ENCODE measurements at places on chromosomes 4 and X. TPM values are rescaled to one million over a fixed set of nuclear protein-coding genes. Genes with fewer than 3 reads are reported as not detected.

AKAP4 gene
- not detected for total RNA-seq

SPANXN3 gene
- total RNA-seq: not detected

GRCh38 chrX:120566817-120567216 is 6.1 kb upstream of the CUL4B start:
- no peak for DNase-seq
- no peak overlapping the region for H3K4me3 ChIP-seq
- H3K4me1 ChIP-seq: peaks cover 8% of the 10 kb centered on the region
- H3K27me3 ChIP-seq: no peaks in the 10 kb centered on the region
- H3K36me3 ChIP-seq: no peaks in the 10 kb centered on the region

- H3K27ac ChIP-seq: no peak overlapping the region
- no peaks in the 10 kb centered on the region for H3K27me3 ChIP-seq
- no peak for DNase-seq
- H3K4me3 ChIP-seq: no peak overlapping the region
- no peaks in the 10 kb centered on the region for H3K36me3 ChIP-seq
Observed at GRCh38 chr4:106993827-106994226, 42.3 kb downstream of the DKK2 start.

PTPN13 gene
- total RNA-seq: 42.7 TPM

GRCh38 chr4:80232707-80233370 is 33.6 kb upstream of the FGF5 start:
- H3K27ac ChIP-seq: no peak overlapping the region
- H3K27me3 ChIP-seq: no peaks in the 10 kb centered on the region
- H3K4me1 ChIP-seq: peaks cover 40% of the 10 kb centered on the region
- H3K4me3 ChIP-seq: no peak overlapping the region
- no peaks in the 10 kb centered on the region for H3K36me3 ChIP-seq
